NCI-H1048 (cell line): ENCODE measurements at places on chromosomes 1 and 21.

- no peak for DNase-seq
Measured at GRCh38 chr1:147478521-147478920, 62.8 kb upstream of the BCL9 start.

DNA sequence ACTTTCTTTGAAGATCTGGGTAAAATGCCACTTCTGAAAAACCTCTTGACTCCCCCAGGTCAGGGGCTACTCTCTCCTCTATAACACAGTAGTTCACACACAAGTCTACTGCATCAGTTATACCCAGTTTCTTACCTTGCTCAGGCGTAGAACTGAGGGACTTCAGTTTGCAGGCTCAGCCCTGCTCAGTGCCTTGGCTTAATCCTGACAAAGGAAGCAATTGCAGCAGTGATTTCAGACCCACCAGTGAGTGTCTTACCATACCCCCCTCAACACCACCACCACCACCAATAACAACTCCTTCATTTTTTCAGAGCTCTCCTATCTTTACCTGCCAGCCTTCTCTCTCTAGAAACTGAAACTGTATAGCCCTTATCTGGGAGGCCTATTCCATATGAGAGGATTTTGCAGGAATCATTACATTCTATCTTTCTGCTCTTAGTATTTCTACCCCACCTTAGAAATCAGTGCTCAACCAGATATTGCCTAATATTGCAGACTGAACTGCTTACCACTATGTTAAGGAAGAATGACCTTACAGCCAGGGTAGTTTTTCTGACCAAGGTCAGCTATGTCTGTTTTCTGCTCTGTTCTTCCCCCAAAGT, 105.5 kb upstream of the S1PR1 start:
- DNase-seq, result no peak

DNA sequence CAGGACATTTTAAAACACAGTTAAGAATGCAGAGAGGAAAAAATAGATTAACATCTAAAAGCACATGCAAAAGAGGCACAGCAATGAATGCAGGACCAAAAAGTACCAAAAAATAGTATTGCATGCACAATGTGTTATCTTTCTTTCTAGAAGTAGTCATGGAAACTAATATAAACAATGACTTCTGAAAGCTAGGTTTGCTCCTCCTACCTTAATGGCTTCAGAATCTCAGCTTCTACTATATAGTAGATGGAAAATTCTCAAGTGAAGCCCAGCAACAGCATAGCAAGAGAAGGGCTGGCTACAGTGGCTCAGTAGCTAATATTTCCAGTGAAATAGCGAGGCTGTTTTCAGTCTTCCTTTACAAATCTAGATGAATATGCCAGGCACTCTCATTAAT, 125.1 kb downstream of the CRB1 start:
- no peak for DNase-seq

- no peak for DNase-seq
Measured at GRCh38 chr1:51675177-51675780, 58.4 kb downstream of the OSBPL9 start.

- DNase-seq, result no peak
Measured at GRCh38 chr1:179448437-179449149, 82.8 kb downstream of the AXDND1 start.
